Peyer's patch (tissue), 4 donors: ENCODE measurements at places on chromosomes 2 and 18. TPM values are rescaled to one million over a fixed set of nuclear protein-coding genes. Genes with fewer than 3 reads are reported as not detected.

- DNase-seq = no peak
Observed at GRCh38 chr18:77148289-77148688, 15.7 kb upstream of the MBP start.

DNA sequence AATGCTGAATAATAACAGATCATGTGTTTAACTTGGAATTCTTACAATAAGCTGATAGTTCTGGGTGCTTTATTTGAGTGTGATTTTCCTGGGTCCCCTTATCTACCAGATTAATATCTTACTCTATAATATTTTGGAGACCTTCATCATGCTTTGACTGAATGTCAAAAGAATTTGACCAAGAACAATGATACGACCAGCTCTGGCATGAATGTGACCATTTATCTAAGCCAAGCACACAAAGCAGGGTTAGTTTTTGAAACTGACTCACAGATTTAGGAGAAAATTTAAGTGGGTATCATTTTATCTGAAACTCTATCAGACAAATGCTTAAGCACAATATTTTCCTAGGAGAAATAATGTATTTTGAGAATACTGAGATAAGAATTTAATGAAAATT is 677.0 kb downstream of the NYAP2 start:
- DNase-seq = no peak

DNA sequence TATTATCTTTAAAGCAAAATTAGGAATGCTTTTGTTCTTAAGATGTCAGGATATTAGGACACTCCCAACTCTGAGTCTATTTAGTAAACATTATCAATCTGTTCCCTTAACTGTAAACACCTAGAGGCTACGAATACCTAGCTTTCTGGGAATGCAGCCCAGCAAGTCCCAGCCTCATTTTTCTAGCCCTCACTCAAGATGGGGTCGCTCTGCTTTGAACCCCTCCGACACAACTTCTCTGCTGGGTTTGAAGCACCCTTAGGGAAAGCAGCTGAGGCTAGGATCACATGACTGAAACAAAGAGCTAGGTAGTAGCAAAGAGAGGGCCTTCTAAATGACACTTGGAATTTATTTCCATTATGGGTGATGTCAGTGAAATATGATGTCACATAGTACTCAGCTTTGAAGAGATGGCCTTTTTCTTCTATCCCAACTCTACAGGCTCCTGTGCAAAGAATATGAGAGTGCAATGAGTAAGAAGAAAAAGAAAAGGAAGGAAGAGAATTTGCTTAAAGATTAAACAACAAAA is 114.7 kb downstream of the CSRNP3 start:
- DNase-seq = no peak

GRCh38 chr2:11873356-11874154 is 127.1 kb downstream of the LPIN1 start:
- DNase-seq = no peak

DNA sequence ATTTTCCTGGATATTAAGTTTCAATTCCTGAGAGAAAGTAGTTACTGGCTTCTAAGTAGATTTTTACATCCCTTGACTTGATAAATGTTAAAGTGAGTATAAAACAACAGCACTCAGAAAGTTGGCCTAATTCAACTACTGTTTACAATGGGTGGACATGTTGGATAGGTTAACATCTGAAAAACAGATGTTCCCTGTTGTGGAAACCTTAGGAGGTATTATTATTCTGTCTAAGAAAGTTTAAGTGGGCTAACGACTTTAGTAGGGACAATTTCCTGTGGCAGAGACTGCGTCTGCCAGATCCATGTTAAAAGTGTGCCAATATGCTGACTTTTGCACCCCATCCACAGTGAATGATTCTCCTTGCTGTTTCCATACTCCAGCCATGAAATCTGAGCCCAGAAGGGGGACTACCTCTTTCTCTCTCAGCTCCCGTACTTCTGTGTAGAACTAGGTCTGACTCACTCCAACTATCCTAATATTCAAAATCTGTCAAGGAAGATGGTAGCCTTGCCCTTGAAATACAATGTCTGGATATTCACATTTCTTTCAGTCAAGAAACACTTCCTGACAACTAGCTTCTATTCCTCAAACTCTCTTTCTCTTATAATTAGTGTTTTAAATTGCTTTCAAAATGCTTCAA is 327.5 kb upstream of the HNRNPA3 start:
- DNase-seq = no peak

- DNase-seq = no peak
Observed at GRCh38 chr2:47867205-47867604, 39.1 kb downstream of the FBXO11 start.

GRCh38 chr2:101787097-101787496 is 89.6 kb downstream of the MAP4K4 start:
- no peak for DNase-seq

Gene TUBB8B
- total RNA-seq = not detected
